ENCODE measurements at places on chromosomes 5 and 9.

DNA sequence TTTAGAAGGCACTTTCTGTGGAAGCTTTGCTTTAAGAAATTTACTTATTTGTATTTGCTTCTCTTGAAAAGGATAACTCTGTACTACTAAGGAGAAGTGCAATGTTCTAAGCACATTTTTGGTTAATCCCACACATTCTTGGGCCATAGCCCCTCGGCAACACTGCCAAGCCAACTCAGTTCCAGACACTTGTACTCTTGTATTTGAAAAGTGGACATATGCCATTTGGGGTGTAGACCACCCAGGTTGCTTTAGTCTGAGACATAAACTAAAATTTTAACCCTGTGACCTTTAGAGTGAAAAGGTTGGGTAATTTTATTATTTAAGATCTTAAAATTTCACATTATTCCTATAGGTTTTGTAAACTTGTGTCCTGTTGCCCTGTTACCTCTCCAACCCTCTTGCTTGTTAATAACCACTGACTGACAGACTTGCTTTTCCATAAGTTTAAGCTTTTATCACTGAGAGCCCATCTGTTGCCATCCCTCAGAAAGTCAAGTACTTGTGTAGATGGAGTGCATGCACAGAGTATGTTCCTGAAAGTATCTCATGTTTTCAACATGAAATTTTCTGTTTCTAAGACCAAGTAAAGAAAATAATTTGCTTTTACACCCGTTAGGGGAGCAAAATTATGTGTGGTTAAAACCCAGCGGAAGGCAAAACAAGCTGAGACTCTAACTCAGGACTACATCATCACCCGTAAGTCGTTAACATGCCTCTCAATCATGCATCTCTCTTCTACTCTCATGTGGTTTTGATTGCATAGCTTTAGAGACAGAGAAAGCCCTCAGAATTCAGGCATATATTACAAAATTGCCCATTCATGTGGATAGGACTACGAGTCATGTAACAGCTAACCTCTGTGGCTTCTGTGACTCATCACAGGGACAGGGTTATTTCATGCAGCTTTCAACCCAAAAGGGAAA lies 117.3 kb downstream of the GDNF start:
- peak; percentile 68 for DNase-seq

DNA sequence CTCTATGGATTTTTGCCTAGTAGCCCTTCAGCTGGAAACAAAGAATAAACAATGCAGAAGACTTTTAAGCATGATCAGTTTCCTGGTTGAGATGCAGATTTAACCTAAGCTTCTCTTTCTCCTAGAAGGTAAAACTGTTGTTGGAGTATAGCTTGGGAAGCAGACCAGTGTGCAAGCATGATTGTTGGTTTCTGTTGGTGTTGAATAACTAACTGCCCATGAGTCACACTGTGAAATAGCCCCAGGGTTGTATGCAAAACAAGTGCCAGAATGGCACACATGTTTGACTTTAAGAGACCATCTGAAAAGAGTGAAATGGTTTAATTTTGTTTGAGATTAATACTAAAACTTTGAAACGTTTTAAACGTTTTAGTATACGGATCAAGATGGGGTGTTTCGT lies 227.1 kb downstream of the ARHGEF28 start:
- no peak for DNase-seq

GRCh38 chr9:108383796-108384195 lies 472.0 kb downstream of the ACTL7B start:
- DNase-seq, result no peak

DNA sequence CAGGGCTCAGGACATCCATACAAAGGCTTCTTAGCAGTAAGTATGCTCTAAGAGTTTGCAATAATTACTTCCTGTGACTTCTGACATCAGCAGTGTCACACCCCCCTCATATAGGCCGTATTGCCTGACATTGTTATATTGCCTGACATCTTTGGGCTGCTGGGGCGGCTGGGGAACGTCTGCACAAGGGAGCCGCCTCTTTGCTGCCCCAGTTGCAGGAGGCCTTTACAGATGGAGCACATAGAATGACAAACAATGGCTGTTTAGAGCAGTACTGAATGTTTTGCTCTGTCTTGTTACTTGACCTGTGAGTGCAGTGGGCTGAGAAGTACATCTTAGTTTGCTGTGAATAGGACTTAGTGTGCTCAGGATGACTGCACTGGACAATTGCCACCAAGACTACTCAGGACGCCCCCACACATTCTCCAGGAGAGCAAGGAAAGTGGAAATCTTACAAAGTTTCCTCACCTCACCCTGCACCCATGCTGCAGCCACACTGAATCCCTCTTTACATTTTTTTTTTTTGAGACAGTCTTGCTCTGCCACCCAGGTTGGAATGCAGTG lies 65.4 kb upstream of the SPOCK1 start:
- peak; percentile 29 for DNase-seq

DNA sequence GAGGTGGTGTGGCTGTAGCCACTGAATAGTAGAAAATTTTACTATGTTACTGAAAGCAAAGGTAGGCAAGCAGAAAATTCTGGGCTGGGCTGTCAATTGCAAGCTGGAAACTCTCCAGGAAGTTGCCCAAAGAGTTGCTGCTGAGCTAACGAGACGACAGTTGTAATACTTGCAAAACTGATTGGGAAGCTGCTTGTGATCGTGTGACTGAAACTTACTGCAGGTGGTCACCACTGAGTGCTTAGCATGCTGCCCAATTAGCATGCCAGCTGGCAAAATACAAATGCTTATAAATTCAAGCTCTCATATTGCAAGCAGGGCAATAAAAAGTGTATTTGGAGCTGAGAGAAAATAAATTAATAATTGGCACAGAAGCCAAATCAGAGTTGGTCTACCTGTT lies 758.5 kb upstream of the EDIL3 start:
- DNase-seq, result no peak

DNA sequence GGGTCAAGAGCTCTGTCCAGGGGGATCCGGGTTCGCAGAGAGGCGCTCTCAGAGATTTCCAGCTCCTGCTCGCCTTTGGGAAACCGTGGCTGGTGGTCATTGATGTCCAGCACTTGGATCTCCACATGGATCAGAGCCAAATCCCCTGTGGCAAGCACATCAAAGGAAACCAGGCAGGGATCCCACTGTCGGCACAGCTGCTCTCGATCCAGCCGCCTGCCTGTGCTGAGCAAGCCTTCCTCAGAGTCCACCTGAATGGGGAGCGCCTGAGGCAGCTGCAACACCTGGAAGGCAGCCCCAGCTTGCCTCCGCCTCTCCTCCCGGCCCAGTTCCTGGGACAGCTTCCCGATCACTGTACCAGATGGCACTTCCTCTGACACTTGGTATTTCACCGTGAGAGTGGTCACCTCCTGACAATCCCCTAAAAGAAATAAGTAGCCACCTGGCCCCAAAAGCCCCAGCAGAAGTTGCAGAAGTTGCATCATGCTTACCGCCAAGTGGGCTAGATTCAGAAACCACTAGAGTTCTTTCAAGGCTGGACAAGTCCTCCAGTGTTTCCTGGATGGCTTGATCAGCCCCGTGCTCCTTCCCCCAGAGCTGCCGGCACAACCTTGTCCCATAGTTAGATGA lies 520 bp downstream of the PCDH12 start:
- DNase-seq, result no peak

- no peak for DNase-seq
Observed at GRCh38 chr9:42386477-42386876, 203.0 kb downstream of the SPATA31A6 start.

DNA sequence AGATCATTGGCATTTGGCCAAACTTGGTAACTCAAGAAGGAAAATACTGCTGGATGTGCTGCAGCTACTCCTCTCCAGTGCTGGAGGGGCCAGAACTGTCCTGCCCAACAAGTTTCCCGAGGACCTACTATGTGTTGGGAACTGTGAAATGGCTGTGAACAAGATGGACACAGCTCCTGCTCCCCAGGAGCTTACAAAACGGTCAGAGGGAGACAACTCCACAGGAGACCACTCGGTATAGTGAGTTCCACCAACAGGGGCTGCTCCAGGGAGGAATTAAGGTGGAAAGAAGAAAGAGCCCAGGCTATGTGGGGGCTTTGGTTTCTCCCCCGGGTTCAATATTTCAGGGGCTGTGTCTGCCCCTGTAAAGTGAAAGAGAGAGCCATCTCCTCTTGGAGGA lies 78.8 kb downstream of the GNA14 start:
- peak; percentile 20 for DNase-seq

- DNase-seq, result peak; percentile 81
Observed at GRCh38 chr9:91047993-91048607, 246.5 kb downstream of the SYK start.

DNA sequence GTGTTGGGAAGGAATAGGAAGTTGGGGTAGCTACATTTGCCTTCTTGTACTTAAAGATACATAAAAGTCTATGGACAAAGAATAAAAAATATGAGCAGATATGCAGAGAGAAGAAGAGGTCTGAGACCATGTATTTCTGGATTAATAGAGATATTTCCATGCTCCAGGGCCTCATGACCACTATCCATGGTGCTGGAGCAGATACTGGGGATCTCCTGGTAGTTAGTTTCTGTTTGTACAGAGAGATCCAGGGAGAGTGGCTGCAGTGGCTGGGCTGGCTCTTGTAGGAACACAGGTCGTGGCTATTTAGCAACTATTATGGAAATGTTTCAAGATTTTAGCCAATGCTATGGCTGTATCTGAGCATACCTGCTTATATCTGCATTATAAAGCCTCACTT lies 184.2 kb upstream of the TMEM161B start:
- peak; percentile 3 for DNase-seq

GRCh38 chr9:137593176-137593575 lies 2.9 kb upstream of the ZMYND19 start:
- no peak for DNase-seq

- DNase-seq, result no peak
Observed at GRCh38 chr5:2283481-2284045, 400.8 kb upstream of the IRX4 start.

DNA sequence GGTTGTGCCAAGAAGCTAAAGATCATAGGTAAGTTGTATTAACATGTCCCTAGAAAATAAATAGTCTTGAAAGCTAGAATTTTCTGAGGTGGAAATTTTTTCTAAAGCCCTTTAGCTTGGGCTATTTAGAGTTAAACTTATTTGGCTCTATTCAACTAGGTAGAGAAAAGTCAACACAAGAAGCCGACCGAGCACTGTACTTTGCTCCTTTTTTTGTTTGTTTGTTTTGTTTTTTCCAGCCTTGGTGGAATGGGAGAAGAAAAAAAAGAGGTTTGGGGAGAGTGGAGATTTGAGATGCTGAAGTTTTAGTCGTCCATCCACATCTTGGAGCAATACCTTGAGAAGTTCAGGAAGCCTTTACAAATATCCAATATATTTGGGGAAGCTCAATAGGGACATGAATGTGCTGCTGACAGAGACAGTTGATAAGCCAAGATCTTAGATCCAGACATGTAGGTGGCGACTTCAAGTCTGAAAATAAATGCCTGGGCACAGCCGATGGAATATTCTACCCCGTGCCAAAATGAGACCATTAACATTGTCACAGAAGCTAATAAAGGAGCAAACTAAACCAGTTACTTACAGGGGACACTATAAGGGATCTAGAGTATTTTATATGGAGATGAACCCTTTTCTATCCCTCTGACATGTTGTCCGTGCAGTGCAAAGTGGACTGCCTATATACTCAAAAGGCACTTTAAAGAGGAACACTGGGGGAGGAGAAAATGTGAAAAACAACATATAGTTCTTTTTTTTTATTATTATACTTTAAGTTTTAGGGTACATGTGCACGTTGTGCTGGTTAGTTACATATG lies 466.1 kb downstream of the PTPRD start:
- DNase-seq, result no peak

DNA sequence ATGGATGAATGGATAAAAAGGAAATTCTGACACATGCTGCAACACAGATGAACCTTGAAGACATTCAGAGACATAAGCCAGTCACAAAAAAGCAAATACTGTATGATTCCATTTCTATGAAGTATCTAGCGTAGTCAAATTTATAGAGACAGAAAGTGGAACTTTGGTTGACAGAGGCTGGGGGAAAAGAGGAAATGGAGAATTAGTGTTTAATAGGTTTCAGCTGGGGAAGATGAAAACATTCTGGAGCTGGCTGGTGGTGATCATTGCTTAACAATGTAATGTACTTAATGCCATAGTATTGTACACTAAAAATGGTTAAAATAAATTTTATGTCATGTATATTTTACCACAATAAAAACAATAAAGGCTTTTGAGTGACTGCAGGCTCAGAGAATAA lies 24.2 kb downstream of the PPIC start:
- DNase-seq, result no peak

- no peak for DNase-seq
Observed at GRCh38 chr9:133499892-133500270, 21.0 kb upstream of the SLC2A6 start.

- DNase-seq, result no peak
Observed at GRCh38 chr5:160565376-160565775, 143.7 kb downstream of the PTTG1 start.

DNA sequence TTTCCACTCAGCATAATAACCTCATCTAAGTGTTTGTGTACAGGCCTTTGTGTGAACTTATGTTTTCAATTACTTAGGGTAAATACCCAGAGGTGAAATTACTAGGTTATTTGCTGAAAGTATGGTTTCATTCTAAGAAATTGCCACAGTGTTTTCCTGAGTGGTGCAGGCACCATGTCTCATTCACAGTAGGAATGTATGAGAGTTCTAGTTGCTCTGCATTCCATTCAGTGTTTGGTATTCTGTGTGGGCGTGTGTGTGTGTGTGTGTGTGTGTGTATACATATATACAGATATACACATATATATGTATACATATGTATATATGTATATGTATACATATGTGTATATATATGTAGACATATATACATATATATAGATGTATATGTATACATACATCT lies 8.8 kb upstream of the SVEP1 start:
- DNase-seq, result peak; percentile 38

GRCh38 chr5:122385808-122386207 lies 73.8 kb downstream of the SNCAIP start:
- no peak for DNase-seq

GRCh38 chr5:139368613-139369012 lies 14.5 kb downstream of the SLC23A1 start:
- no peak for DNase-seq

DNA sequence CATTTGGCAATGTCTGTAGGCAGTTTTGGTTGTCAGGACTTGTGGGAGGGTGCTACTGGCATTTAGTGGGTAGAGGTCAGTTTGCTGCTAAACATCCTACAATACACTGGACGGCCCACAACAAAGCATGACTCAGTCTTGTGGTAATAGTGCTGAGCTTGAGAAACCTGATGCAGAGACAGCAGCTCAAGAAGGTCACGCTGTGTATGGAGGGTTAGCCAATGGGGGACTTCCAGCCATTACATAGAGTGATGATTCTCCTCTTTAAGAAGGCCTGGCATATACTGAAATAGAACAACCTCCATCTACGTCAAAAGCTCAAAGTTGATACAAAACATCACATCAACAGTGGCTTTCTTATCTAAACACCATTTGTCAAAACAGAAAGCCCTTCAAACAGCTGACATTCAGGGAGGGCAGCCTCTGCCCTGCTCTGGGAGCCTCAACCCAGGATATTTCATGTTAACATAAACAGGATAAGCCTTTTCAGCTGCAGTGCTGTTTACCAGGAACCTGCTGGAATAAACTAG lies 143.0 kb downstream of the GPBP1 start:
- peak; percentile 97 for DNase-seq

GRCh38 chr9:71748280-71748743 lies 20.0 kb downstream of the CEMIP2 start:
- DNase-seq, result peak; percentile 90

GRCh38 chr9:68841276-68842052 lies 136.4 kb downstream of the PIP5K1B start:
- DNase-seq, result no peak

GRCh38 chr5:151490627-151491026 lies 43.2 kb downstream of the SLC36A1 start:
- no peak for DNase-seq
